Foreskin fibroblast (primary cell): ENCODE measurements at places on chromosomes 5 and 9.

- peak; percentile 91 for DNase-seq
These were observed 27.3 kb upstream of the ZSWIM6 start for GRCh38 chr5:61304590-61305381.

DNA sequence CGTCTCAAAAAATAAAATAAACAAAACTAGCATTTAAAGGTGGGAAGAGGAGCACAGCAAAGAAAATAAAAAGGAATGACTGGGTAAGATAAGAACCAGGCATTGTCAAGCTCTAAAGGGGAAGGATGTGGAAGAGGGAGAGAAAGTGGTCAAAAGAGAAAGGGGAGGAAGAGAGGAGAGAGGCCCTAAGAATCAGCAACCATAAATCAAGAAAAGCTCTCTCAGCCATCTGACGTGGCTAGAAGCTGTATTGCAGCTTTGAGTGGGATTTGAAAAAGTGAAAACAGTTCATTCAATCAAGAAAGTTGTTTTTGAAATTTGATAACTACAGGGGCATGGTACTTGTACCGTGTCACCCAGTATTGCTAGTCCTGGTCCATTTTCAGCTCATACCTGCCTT is 45.4 kb upstream of the F2R start:
- no peak for DNase-seq

DNA sequence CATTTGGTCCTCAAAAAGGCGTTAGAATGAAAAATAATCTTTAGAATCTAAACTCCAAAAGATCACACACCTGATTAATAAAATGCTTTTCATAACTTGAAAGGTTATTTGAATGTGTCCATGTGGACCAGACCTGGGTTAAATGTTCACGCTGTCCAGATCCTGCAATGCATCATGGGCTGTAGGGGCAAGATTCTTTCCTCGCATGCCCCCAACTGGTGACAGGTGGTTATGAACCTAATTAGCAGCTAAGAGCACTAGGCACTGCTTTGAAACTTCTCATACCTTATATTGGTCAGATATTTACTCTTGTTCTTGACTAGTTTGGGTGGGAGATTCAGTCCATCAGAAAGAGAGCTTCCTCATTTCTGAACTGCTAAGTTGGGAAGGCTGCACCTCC is 19.3 kb upstream of the PIP5K1B start:
- no peak for DNase-seq

DNA sequence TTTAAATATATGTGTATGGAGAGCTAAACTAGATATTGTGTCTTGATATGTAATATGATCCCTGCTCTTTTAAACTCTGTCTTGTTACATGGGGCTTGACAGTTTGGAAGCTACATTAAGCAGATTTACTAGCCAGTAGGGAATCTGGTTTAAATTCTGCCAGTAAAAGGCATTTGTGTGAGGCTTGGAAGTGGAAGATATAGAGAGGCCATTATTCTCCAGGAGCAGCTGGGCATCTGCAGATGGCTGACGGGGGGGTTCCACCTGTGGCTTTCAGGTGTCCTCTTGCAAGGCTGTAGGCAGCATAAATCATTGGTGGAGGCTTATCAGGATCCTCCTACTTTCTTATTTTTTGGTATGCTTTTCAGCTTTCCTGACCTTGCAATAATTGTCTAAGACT is 179.1 kb upstream of the FBXL7 start:
- DNase-seq, result no peak

DNA sequence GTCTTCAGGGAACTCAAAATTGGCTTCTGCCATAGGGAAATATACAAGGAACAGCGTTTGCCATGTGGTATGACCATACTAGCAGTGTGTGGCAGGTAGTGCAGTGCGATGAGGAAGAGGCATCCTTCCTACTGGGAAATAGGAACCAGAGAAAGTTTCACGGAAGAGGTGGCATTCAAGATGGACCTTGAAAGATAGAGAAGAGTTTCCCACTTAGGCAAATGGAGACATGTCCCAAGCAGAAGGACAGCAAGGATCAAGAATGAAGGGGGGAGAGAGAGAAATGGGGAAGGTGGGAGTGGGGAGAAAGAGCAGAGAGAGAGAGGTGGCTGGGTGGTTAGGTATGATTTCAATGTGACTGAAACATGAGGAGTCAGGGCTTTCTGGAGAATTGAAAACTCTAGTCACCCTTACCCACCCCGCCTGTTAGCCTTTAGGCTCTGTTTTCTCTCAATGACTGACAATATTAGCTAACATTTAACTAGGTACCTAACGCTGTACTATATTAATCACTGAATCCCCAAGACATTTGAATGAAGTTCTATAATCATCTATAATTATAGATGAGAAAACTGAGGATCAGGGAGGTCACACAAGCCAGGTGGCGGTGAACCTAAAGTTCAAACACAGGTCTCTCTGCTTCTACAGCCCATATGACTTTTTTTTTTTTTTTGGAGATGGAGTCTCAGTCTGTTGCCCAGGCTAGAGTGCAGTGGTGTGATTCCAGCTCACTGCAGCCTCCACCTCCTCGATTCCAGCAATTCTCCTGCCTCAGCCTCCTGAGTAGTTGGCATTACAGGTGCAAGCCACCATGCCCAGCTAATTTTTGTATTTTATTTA is 171.3 kb downstream of the NR3C1 start:
- DNase-seq, result no peak

- DNase-seq, result no peak
These were observed 61.6 kb upstream of the NEURL1B start for GRCh38 chr5:172579403-172579990.

DNA sequence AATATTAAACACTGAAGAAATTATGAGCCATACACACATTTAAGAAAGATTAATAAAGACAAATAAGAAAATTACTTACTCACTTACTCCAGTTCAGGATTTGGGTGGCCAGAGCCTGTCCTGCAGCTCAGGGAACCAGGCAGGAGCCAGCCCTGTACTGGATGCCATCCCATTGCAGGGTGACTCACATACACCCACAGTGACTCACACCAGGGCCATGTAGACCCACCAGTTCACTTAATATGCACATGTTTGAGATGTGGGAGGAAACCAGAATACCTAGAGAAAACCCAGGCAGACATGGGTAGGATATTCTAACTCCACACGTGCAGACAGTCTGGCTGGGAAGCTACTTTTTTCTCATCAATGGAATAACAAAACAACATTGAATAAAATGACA is 49.6 kb upstream of the ADRB2 start:
- DNase-seq, result peak; percentile 88

DNA sequence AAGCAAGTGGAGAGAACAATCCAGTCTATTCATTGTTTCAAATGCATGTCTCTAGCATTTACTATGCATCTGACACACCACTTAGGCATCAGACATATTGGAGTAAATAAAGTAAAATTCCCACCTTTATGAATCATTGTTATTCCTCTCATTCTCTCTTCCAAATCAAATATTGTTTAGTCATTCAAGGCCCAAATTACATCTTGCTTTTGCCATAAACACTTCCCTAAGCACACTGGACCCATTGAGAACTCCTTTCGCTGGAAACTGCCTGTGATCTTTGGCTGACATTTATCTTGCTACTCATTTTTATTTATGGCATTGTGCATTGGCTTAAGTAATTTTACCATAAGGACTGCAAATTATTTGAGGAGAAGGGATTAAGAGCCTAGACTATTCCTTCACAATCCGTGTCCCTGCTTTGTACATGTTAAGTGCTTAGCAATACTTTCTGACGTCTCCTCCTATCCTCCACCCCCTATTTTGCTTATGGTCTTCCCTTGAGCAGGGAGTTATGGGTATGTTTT is 7.4 kb downstream of the C5orf46 start:
- DNase-seq, result no peak

DNA sequence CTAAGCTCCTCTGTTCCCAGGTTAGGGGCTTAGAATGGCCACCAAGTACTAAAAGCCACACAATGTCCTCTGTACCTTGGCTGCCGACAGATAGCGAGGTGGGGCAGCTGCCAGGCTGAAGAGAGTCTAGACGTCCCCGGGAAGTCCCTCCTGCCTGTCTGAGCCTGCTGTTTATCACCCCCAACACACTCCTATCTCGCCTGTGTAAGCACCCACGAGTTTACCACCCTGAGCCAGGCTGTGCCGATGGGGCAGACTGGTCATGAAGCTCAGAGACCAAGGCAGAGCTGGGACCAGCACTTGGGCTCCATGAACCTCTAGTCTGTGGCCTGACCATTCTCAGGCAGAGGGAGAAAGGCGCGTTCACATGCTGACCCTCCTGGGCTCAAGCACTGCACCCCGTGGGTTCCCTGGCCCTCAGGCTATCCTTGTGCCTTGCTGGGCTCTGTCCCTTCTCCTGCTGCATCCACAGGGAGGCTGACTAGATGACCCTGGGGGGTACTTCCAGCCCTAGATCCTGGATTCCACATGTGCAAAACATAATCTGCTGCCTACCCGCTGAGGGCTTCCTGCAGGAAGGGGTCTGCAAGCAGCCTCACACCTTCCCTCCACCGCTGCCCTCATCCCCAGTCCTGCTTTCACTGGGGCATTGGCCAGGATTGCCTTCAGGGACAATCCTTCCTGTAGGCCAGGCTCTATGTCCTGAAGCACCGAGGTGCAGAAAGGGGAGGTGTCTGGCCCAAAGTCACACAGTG is 18.6 kb upstream of the SLC25A51 start:
- DNase-seq, result no peak

GRCh38 chr5:88377705-88378656 is 109.3 kb upstream of the TMEM161B start:
- no peak for DNase-seq

DNA sequence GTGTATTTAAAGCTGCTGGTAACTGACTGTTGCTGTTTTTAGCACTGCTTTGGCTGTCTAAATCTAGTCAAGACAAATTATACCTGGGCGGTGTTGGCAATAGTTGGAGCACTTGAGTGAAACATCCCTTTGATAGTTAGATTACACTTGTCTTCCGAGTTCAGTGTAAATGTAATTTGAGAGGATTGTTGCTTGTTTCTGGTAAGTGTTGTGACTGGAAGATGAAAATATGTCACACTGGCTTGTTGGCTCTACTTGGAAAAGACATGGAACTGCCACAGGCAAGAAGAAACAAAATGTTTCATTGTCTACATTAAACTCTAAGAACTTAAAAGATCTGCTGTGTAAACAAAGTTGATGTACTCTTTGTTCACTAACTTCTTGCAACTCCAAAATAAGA is 49.2 kb upstream of the PTPRD start:
- DNase-seq, result no peak

DNA sequence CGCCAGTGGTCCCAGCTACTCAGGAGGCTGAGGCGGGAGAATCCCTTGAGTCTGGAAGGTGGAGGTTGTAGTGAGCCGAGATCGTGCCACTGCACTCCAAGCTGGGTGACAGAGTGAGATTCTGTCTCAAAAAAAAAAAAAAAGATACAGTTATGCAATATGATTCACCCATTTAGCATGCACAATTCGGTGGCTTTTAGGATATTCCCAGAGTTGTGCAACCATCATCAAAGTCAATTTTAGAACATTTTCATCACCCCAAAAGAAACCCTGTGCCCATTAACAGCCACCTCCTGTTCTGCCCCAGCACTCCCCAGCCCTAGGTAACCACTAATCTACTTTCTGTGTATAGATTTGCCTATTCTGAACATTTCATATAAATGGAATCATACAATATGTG is 4.3 kb upstream of the DHFR start:
- DNase-seq, result peak; percentile 34

DNA sequence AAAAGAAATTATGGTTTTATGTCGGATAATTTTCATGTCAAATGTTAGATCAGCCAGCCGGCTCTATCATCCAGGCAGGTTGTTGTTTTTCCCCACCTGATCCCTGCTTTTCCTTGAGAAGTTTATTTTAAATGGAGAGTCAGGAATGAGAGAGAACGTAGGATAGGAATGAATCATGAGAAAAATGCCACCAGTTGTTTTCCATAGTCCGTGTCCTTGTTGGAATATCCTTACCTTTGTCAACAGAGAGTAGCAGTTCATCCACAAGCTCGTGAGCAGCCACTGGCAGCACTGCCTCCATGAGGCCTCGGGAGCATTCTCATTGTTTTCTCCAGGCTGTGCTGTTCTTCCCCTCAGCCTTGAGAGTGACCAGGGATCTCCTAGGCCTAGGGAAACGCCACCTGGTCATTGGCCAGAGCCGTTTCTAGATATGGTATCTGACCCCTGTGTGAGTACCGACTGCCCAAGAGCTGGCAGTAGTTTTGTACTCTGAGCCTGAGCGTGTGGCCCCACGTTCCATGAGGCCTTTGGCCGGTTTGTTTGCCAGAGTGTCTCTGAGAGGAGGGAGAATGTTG is 293.3 kb downstream of the FANCC start:
- no peak for DNase-seq

DNA sequence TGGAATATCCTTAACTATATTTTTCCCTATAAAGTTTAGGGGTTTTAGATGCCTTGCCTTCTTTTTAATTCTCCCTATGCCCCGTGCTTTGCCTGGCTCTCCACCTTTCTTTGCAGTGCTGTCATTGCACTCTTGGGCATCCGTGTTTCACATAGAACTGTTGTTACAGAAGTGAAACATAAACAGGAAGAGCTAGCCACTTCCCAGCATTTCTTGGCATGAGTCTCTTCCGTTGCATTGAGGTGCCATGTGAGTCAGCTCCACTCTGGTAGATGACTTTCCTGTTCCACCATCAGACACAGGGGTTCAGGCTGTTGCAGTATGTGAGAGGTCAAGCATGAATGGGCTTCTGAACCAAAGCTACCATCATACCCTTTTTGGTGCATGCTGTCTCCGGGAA is 73.4 kb downstream of the ANGPTL2 start:
- peak; percentile 87 for DNase-seq

DNA sequence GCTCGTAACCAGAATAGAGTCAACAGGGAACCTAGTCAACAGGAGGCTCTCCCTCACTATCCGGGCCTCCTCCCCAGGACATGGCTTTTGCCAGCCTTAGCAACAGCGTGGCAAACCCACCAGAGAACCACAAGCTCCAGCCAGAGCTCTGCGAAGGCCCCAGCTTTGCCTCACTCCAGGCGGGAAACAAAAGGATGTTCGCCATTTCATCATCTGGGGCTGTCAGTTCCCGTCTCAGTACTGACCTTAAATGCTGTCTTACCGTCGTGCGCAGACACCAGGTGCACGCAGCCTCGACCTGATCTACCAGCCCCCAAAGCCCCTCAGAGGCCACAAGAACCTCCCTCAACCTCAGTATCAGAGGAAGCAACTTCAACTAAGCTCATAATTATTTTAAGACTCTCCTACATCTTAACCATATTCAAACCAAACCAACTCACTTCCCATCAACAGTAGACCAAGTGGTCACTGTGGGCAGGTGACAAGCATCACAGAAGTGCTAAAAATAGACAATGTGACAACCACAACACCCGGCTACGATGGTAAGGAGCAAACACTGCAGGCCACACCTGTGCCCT is 71.4 kb downstream of the SEMA4D start:
- no peak for DNase-seq

DNA sequence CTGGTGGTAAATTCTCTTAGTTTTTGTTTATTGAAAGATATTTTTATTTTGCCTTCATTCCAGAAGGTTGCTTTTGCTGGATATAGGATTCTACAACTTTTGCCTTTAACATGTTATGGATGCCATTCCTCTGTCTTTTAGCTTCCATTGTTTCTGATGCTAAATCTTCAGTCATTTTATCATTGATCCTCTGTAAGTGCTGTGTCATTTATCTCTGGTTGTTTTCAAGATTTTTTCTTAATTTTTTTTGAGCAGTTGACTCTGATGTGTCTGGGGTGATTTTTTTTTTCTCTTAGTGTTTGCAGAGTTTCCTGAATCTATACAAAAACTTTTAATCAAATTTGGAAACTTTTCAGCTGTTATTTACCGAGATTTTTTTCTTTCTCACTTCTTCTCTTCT is 6.4 kb downstream of the CARD6 start:
- no peak for DNase-seq

GRCh38 chr5:139283252-139284166 is 10.0 kb upstream of the MATR3 start:
- DNase-seq, result no peak

- DNase-seq, result no peak
These were observed 28.1 kb downstream of the ACSL6 start for GRCh38 chr5:131983244-131983771.

- no peak for DNase-seq
These were observed 63.9 kb downstream of the PPARGC1B start for GRCh38 chr5:149794041-149794440.
